Activated naive CD4-positive, alpha-beta T cell treated with Interleukin-2 at 50 U/mL for 16 hours (primary cell): ENCODE measurements at places on chromosomes 6 and 20.
A peak's percentile ranks its signal among the peaks of the same experiment; 100 is the strongest.

- DNase-seq, result no peak
These were observed 4.2 kb downstream of the B3GAT2 start for GRCh38 chr6:70952608-70953165.

GRCh38 chr6:43091436-43091991 is 15.4 kb downstream of the PTK7 start:
- DNase-seq, result no peak

DNA sequence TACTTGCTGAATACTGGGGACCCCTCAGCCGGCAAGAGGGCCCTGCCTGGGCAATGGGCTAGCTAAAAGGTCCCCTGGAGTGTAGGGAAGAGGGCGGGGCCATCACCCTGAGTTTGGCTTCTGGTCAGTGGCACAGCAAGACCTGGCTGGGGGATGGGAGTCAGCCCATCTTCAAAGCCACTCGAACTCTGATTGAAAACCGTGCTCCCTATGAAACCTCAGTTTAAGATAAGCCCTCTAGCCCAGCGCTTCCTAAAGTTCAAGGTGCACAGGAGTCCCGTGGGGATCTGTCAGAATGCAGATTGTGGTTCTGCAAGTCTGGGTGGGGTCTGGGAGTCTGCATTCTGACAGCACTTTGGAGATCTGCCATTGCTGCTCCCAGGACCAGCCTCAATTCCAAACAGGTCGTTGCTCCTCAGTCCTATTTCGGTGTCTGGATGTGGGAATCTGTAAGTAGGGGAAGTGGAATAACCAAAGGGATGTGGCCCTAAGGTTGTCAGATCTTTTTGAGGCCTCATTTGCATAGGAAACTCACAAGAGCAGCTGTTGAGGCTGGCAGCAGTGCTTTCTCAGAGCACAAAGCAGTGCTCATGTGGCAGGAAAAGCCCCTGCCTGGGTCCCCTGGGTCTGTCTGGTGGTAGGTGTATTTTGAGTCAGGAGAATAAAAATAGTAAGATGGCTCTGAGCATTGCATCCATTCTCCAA is 85.3 kb upstream of the SCP2D1 start:
- DNase-seq, result no peak

DNA sequence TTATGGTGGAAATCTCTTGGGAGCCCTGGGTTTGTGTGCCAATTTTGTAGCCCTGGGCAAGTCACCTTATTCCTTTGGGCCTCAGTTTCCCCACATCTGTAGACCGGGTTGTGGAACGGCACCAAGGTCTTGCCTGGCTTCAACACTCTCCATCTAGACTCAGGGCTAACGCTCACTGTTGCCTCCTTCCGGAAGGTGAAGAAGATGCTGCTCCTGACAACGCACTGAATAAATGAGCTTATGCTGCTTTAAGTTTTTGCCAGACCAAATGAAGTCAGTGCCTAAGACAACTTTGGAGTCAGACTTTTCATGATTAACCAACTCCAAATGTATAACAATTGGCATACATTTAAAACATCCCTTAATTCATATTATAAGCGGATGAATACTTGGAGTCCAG is 53.1 kb downstream of the PSMG4 start:
- no peak for DNase-seq

GRCh38 chr6:14028631-14029030 is 88.9 kb upstream of the CD83 start:
- no peak for DNase-seq

GRCh38 chr6:34511915-34512737 is 44.0 kb downstream of the SPDEF start:
- no peak for DNase-seq

DNA sequence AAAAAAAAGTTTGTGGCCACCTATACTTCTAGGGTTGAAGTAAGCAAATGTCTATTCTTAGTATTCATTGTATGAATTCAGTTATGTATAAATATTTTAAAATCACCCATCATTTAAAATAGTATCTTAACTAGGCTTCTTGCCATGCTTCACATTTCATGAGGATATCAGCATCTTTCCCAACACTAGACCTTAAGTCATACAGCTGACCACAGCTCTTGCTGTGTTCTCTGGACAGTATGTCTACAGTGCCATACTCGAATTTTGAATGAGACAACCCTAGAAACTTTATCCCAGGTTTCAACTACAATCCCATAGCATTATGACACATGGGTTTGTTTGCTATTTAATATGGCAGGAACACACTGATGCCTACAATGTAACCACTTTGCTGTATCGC is 5.2 kb downstream of the TXNDC5 start:
- DNase-seq, result no peak

DNA sequence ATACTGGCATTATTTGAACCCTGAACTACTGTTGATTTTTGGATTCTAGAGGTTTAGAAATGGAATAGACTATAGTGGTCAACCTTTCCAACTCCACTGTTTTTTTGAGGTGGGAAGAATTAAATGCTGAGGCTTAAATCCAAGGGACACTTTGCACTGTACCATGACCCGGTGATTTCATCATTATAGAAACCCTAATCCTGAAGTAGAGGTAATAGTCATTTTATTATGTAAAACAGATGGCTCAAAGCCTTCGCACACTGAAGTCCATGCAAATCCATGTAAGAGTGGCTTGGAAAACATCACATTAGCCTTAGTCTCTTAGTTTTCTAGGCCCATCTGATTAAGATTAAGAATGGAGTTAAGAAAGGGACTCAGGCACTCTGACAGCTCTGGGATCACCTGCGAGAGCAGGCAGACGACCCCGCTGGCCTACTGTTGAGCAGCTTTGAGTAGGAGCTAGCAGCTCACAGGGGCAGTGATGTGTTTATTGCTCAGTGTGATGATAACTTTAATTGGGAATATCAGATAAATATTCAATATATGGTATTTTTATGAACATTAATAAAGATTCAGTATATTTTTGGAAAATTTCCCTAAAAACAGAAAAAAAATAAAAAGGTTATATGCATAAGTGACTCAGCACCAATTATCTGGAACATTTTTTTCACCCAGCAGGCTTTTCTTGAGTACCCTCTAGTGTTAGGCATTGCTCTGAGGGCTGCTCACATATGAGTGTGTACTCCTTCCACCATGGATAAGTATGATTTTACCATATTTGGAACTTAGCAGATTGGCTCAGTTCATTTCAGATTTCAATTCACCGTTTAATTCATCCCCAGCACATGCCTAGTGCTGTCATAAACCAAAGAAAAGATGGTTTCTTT is 13.4 kb downstream of the SLX4IP start:
- no peak for DNase-seq

GRCh38 chr20:13831476-13831875 is 46.6 kb downstream of the NDUFAF5 start:
- no peak for DNase-seq

DNA sequence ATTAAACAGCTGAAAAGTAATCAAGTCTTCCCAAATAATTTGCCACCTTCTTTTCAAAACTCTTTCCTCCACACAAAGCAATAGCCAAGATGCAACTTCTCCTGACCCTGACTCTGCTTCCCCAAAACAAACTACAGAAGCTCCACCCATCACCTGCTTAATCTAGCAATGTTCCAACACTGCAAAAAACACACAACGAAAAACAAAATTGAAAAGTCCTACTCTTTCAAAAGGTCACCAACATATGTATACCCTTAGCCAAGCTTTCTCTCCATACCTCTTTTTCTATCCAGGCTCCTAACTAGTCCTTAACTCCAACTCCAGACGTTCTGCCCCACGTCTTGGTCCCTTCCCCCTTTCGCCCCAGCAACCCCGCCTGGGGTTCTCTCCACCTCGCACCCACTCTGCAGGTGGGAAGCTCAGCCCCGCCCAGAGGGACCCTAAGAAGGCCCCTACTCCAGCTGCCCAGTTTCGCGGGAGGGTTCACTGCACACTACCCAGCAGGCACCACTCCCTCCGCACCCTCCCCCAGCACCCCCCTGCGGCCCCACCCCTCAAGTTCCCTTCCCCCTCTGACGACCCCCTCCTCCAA is 717 bp downstream of the CSNK2A1 start:
- DNase-seq, result peak; percentile 27

GRCh38 chr20:59515013-59515905 is 89.1 kb upstream of the PHACTR3 start:
- DNase-seq, result no peak

DNA sequence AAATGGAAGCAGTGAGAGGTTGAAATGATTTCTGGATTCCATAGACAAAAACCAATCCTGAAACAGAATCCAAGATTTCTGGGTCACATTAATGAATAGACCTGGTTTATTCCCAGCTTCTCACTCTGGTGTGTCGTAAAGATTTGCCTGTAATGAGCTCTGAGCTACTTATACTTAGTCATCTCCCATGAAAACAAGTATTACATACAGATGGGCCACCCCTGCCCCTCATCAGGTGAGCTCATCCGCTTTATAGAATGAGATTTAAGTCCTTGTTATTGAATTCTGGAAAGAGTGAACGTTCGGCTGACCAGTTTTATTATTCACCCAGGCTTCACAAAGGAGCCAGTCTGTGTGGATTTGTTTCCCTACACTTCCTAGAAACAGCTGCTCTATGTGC is 47.1 kb upstream of the TMEM181 start:
- no peak for DNase-seq

DNA sequence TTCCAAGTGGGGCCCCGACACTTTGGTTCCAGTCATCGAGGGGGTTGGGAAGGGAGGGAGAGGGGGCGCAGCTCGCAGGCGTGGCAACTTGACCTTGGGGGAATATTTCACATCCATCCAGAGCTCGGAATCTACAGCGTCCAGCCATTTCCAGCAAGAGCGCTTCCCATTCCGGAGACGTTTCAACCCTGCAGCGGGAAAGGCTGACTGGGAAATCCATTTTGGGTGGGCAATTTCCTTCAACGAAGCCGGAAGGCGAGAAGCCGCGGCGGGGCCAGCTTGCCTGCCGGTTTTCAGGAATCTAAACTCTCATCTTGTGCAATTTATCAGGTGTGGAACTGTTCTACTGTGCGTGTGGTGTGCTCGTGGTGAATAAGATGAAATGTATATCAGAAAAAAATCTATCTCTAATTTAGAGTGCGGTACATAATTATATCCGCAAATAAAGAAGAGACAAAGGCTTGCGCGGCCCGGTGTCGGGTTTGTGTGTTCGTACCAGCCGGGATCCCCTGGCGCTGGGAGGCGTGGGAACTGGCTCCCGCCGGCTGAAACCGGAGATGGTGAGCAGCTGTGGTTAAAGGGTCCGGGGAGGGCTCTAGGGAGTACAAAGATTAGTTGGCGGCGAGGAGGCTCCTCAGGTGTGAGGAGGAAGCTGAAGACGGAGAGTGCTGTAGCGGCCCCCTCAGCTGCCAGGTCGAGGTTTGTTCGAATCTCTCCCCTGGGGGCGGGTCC is 4.8 kb downstream of the SLC32A1 start:
- DNase-seq, result peak; percentile 3

- DNase-seq, result no peak
These were observed 297.0 kb downstream of the ZNF217 start for GRCh38 chr20:53296451-53297153.

- peak; percentile 65 for DNase-seq
These were observed 3.9 kb upstream of the ZNF831 start for GRCh38 chr20:59159493-59160376.

DNA sequence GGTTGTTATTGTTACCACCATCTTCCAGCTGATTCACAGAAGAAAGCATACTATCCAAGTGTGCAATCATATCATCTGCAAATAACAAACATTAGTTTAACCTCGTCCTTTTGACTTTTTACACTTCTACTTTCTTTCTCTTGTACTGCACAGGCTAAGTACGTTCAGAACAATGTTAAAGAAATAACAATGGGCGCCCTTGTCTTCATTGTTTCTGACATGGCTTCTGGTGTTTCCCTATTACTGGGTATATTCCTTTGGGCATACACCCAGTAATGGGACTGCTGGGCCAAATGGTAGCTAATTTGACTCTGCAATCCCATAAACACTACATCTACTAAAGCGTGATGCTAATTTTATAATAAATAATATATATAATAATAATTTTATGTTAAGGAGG is 146.7 kb downstream of the GJA10 start:
- DNase-seq, result no peak

DNA sequence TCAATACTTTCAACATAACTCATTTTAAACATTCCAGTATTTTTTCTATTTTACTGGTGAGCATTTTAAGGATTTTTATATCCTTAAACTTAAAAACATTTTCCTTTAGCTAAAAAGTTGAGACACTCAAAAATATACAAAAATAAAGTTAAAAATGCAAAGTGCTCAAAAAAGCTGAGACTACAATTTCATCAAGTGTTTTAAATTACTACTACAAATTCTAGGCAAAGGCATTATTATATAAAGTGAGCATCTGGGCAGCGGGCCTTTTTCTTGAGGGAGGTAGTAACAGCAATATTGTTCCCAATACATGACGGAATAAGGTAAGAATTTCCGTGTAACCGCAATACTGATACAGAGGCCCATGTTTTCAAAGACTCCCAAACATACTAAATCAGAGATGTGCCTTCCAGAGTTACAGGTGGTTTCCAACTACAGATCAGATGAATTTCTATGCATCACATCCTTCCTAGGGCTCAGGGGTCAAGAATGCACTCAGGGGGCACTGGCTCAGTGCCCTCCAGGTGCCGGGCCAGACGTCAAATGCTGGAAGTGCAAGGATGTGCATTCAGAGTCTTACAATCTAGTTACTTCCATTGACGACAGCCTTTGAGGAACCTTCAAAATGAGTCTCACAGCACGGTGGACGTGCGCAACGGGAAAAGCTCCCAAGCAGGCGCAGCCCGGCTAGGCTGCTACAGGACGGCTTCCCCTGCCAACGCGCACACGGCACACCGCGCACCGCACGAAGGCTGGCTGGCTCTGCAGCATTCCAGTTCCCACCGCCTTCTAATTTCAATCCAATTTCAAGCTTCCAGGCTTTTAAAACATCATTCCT is 1.7 kb downstream of the PHF10 start:
- peak; percentile 37 for DNase-seq

- peak; percentile 18 for DNase-seq
These were observed 158.4 kb downstream of the GPX5 start for GRCh38 chr6:28683945-28684538.

DNA sequence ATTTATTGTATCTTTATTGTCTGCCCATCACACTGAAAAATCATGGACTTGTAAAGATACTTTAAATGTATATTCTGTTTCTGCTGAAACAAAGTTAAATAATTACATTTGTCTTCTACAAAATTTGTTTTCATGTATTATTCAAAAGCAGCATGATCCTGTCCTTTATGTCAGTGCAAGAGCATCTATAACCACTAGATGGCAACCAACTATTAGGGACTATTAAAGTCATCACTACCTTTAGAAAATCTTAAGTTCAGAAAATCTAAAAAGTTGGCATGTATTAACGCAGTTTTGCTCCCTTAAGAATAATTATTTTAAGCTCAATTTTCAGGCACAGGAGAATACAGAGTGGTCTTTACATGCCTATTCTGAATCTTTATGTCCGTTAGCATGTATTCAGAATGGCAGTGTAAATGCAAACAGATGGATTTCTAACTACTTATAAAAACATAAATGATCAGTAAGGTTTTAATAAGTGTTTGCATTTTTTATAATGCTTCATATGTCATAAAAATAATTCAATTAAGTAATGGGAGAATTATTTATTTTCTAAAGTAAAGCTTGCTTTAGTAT is 17.8 kb downstream of the TMEM30A start:
- DNase-seq, result no peak
